ENCODE measurements at places on chromosomes 4 and X. TPM values are rescaled to one million over a fixed set of nuclear protein-coding genes. Genes with fewer than 3 reads are reported as not detected.

TDO2 gene
- total RNA-seq = 29.7 TPM

TRO gene
- 25.2 TPM for total RNA-seq

HPSE gene
- 1.3 TPM for total RNA-seq

GAGE13 gene
- not detected for total RNA-seq

PDLIM3 gene
- total RNA-seq = 15.7 TPM

DACH2 gene
- total RNA-seq = not detected

NLGN3 gene
- total RNA-seq = not detected

MAGEC1 gene
- total RNA-seq = not detected

TAF1 gene
- total RNA-seq = 29.1 TPM

SRPX gene
- not detected for total RNA-seq

PDCL2 gene
- total RNA-seq = not detected

DNA sequence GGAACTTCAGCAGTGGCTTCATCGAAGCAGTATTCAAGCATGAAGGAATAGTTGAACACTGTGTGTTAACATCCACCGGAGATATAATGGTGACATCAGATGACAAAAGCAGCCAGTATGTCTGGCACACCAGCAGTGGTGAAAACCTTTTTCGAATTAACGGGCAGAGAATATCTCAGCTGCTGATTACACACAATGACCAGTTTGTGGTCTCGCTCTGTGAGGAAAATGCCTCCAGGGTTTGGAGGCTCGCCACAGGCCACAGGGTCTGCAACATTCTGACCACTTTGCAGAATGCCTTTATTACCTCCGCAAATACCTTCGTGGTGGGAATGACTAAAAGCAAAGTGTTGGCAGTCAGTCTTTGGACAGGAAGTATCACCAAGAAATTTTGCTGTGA, 201.5 kb downstream of the NWD2 start:
- no peak for DNase-seq

GRCh38 chrX:130179579-130180215, 7.9 kb downstream of the RAB33A start:
- DNase-seq = no peak

GRCh38 chr4:97238956-97239666, 904.2 kb downstream of the STPG2 start:
- DNase-seq = no peak

GRCh38 chrX:27910412-27910811, 70.8 kb downstream of the DCAF8L1 start:
- no peak for DNase-seq

GRCh38 chr4:184331268-184331995, 113.8 kb upstream of the ENPP6 start:
- no peak for DNase-seq

- no peak for DNase-seq
Observed at GRCh38 chr4:152525878-152526277, 10.0 kb downstream of the FBXW7 start.

DNA sequence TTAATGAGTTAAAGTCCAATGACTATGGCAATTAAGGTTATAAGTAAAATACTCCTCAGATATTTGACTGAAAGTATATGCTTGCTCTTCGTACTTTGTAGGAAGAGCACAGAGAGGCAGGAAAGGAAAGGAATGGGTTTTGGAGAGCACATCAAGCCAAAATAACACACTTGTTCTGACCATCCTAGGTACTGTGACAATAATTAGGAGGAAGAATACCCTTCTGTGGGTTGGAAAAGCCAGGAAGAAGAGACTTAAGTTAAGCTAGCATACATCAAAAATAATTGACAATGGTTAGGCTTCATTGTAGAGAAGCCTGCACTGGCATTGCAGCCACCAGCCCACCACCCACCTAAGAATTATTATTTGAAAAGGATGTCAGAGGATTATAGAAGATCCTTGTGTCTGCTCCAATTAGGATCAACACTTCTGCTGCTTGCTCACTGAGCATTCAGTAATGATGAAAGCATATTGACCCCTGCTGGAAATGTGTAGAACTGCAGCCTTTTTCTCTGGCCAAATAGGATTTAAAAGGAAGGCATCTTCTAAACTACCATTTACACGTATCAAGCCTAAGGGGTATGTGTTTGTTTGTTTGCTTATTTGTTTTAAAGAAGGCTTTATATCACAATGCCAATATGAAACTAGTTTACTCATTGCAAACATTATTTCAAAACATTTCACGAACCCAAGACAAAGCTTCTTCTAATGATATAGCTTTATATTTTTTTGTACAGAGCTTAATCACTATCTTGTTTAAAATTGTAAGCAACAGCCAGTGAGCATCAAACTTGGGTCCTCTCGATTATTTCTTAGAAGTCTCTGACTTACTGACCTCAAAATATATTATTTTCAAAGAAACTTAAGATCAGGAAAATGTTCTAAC, 286.2 kb upstream of the TET2 start:
- DNase-seq = peak; percentile 75

DNA sequence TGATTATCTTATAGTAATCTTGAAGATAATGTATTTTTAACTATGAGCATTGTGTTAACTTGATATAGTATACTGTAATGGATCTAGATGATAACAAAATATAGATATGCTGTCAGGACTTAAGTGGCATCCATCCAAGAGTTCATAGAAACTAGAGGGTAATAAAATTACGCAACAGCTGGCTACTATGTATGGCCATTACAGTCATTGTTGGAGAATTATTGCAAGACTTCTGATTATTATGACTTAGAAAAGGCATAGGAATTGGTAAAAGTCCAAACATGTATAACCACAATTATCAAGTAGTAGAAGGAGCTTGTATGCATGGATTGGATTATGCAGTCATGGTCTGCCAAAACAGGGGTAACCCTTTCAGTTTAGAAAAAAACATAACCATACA, 9.5 kb downstream of the OGT start:
- no peak for DNase-seq

DNA sequence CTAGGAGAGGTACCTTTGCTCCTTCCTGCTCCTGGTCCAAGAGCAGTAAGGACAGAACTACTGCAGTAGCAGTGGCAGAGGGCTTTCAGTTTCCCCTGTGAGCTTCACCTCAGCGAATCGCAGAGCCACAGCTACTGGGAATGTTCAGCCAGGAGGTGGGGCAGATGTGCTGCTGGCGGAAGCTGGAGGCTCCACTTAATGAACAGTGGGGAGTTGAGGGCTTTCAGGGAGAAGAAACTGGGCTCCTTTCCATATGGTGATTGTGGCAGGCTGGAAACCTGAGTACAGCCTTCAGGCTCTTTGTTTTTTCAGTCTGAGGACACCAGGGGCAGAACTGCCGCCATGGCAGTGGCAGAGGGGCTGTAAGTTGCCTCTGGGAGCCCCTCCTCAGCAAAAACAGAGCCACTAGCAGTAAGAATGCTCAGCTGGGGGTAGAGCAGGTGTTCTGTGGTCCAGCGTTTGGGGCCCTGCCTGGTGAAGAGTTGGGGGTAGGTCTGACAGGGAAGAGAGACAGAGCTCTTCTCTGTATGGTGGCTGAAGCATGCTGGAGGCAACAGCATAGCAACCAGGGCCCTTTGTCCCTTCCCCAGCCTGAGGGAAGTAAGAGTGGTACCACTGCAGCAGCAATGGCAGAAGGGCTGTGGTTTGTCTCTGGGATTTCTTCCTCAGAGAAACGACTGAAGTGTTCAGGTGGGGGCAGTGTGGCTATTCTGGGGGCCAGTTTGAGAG, 106.0 kb upstream of the GRXCR1 start:
- no peak for DNase-seq

DNA sequence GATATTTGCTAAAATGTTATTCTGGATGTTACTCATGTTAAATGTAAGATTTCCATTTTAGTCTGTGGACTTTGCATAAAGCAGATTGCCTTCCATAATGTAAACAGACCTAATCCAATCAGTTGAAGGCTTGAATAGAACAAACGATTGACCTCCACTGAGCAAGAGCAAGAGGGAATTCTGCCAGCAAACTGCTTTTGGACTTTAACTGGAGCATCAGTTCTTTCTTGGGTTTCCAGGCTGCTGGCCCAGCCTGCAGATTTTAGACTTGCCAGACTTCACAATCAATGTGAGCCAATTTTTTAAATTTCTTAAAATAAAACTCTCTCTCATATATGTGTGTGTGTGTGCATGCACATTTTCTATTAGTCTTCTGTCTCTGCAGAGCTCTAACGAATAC, 1248.8 kb downstream of the ADGRL3 start:
- no peak for DNase-seq

- no peak for DNase-seq
Observed at GRCh38 chr4:153185331-153185852, 18.9 kb upstream of the TRIM2 start.

DNA sequence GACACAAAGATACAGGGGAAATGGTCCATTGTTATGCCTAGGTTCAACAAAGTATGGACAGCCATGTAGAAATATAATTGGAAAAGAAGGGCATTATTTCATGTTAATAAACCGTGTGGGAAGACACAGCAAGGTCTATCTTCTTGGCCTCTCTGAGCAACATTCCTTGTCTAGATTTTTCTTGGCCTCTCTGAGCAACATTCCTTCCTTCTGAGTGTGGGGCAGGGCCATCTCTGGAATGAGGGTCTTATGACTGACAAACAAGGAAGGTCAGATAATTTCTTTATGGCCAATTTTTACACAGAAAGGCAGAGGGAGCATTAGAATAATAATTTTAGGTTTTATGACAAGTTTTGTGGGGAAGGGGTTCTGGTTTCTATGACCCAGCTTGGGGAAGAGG, 24.3 kb upstream of the MAOA start:
- no peak for DNase-seq

GRCh38 chr4:38040619-38041018, 80.4 kb downstream of the PTTG2 start:
- no peak for DNase-seq

DNA sequence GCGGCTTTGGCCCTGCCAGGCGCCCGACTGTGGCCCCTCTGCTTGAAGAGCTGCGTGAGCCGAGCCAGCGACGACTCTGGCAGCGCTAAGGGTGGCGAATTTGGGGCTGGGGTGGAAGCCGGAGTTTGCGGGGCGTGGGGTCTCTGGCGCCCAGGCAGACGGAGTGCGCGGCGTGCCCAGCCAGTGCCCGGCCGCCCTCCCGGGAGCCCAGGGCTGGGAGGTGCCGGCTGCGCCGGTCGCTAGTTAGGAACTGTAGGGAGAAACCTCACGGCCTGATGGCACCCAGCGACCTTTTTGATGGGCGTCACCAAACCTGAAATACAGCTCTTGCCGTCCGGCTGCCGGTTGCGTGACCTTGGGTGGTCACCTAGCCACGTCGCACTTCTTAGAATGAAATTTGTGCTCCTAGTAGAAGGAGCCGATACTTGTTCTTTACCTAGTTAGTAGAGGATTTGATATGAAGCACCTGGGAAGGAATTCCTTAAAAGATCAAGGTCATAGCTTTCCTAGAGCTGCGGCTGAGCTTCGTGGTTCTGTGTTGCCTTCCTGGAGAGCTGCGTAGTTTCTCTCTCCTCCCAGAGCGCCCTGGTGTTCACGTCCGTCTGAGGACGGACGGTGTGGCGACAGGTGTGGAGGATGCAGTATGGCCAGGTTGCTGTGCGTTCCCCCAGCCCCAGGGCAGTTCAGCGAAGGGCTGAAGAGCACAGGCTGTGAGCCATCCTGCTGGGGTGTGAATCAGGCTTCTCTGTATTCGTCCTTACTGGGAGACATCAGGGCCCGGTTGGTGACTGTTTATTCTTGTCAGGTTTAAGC, 680 bp downstream of the MAEA start:
- no peak for DNase-seq

DNA sequence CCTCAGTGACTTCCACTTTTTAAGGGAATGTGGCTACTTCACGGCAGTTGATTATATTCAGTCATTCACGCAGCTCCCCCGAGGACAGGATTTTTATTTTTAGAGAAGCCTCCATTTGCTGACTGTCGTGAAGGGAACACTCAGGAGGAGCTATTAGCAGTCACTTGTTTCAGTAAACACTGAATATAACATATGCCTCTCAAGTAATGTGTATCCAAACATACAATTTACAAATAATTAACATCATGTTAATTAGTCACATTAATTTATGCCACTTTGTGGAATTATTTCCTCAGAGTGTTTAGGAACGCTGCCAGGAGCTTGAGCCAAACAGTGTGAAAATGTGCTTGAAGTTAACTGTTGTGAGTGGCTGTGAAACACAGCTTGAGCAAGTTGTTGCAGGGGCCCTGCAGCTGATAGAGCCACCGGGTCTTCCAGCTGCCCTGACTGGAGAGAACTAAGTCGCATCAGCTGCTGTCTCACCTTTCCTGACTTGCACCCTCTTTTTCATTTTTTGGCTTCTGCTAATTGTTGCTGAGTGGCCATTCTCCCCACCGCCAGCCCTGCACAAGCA, 245.6 kb downstream of the LDB2 start:
- no peak for DNase-seq

- no peak for DNase-seq
Observed at GRCh38 chr4:78949735-78950134, 10.5 kb upstream of the PAQR3 start.

- no peak for DNase-seq
Observed at GRCh38 chr4:90084967-90085295, 42.3 kb upstream of the CCSER1 start.

- no peak for DNase-seq
Observed at GRCh38 chrX:38989076-38989475, 187.8 kb downstream of the MID1IP1 start.

DNA sequence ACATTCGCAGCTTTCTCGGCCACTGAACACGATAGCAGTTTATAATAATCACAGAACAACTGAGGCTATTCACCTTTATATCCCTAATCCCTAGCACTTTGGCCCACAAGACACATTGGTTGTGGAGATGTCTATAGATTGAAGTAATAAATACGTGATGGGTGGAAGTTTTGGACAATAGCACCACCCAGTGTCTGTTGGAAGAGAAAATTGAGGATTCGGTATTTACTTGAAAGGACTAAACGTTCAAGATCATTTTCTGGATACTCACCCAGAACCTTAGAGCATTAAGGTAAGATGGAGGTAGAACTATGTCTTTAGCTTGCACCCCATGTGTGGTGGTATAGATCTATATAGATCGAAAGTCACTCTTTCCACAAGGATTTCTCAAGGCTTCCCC, 787 bp upstream of the TMSB15A start:
- peak; percentile 13 for DNase-seq

DNA sequence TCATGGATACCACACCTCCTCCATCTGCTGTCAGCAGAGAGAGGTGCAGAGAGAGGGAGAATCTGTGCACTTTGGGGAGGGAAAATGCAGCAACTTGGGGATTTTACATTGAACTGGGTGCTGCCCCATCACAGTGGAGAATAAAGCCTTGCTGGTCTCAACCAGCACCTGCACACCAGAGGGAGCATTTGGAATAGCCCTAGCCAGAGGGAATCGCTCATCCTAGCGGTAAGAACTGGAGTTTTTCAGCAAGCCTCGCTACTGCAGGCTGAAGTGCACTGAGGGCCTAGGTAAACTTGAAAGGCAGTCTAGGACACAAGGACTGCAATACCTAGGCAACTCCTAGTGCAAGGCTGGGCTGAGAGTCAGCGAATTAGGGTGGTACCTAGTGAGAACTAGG, 148.7 kb downstream of the KDR start:
- no peak for DNase-seq

GRCh38 chrX:132257116-132257515, 37.9 kb upstream of the RAP2C start:
- no peak for DNase-seq

GRCh38 chr4:186724864-186725468, 1.3 kb upstream of the FAT1 start:
- DNase-seq = peak; percentile 50
